Gastrocnemius medialis (tissue), 4 donors: ENCODE measurements at places on chromosomes 1 and 21. TPM values are rescaled to one million over a fixed set of nuclear protein-coding genes. Genes with fewer than 3 reads are reported as not detected.

DNA sequence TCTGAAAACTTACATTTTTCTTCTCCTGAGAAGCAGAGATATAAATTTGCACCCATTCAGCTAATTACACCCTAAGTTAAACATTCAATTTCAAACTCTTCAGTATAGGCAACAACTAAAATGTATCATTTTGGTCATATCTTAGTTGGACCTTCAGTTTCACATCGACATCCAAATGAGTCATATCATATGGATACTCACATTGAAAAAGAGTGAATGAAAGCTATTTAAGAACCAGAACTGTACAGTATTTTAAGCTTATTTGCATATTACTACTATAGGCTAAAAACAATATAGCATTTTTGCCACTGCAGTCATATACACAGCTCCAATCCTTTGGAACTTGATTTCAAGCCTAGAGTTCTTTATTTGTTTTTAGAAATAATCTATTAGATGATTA lies 33.6 kb downstream of the USP25 start:
- peaks cover 79% of the 10 kb centered on the region for H3K4me1 ChIP-seq
- H3K27ac ChIP-seq, result no peak overlapping the region
- DNase-seq, result no peak
- no peaks in the 10 kb centered on the region for H3K36me3 ChIP-seq
- H3K4me3 ChIP-seq, result no peak overlapping the region

DNA sequence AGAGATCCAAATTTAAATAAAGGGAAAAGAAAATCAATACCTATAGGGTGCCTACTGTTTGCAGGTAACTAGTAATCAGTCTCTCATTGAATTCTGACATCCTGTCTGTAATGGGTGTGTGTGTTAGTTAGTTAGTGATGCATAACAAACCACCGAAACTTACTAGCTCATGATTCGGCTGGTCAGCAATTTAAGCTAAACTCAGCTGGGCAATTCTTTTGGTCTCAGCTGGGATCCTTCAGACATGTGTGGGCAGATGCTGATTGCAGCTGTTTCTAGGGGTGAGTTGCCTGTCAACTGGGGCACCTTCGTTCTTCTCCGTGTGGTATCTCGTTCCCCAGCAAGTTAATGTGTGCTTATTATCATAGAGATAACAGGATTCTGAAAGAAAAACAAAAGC lies 40.2 kb upstream of the ZNF124 start:
- peaks cover 18% of the 10 kb centered on the region for H3K4me1 ChIP-seq
- H3K4me3 ChIP-seq, result no peak overlapping the region
- no peaks in the 10 kb centered on the region for H3K27me3 ChIP-seq
- no peaks in the 10 kb centered on the region for H3K36me3 ChIP-seq
- DNase-seq, result no peak
- no peak overlapping the region for H3K27ac ChIP-seq

DNA sequence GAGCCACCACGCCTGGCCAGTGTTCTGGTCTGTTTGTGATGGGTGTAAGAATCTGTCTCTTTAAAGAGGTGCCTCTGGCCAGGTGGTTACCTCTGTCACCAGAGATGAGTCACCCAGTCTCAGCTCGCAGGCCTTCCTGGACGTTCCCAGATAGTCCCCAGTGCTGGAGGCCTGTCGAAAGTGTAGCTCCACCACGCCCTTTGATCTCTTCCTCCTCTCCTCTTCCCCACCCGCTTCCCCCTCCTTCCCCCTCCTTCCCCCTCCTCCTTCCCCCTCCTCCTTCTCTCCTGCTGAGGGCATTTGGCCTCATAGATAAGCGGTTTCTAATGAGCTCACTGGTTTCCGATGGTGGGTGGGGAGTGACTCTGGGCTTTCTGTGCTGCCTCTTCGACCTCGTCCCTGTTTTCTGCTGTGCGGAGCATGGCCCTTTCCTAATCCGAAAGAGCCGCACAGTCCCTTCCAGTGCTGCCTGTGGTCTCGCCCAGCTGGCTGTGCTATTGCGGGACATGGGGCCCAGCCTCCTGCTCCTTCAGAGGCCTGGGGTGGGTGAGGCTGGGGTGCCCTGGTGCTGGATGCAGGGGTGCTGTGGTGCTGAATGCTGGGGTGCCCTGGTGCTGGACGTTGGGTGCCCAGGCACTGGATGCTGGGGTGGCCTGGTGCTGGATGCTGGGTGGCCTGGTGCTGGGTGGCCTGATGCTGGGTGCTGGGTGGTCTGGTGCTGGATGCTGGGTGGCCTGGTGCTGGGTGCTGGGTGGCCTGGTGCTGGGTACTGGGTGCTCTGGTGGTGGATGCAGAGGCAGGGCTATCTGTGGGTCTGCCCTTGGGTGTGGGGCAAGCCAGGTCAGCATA lies 19.2 kb downstream of the AGPAT3 start:
- peak overlapping the region; percentile 38 for H3K27ac ChIP-seq
- H3K27me3 ChIP-seq, result no peaks in the 10 kb centered on the region
- DNase-seq, result no peak

DNA sequence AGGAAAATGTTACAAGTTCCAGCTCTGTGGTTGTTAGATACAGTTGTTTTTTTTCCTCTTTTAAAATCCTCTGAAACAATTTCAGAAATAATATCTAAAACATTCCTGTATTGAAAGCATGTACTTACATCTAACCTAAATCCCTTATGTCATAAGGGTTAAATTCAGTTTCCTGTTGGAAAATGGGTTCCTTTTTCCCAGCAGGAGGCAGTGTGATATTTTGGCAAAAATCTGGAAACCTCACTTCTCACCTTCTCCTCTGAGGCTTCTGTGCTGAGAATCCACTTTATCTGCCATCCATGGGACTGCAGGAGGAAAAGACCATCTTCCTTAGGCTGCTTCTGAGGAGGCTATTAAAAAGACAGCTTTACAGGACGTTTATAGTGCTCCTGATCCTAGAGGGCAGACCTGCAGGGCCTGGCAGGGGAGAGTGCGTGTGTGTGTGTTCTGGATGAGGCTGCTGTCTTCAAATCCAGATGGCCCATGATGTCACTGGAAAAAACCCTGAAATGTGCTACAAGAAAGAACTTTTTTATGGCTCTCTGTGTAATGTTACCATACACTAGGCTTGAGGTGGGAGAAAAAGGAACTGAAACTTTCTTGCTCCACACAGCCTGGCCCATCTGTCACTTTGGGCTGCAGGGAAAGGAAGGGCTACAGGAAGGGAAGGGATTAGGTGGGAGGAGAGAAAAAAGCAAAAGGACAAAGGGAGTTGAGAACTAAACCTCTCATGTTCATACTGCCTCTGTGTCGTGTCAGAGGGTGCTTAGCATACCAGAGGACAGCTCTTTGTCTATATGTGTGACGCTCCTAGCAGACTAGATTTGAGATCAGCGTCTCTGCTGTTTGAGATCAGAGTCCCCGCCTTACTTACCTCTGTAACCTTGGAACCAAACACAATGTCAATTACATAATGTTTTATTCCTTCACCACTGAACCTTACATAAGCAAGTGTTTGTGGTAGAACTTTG lies 379.2 kb upstream of the SPAG17 start:
- H3K4me3 ChIP-seq, result no peak overlapping the region
- no peaks in the 10 kb centered on the region for H3K27me3 ChIP-seq
- DNase-seq, result no peak

- H3K4me1 ChIP-seq, result peaks cover 25% of the 10 kb centered on the region
- H3K27ac ChIP-seq, result no peak overlapping the region
- H3K27me3 ChIP-seq, result no peaks in the 10 kb centered on the region
- H3K4me3 ChIP-seq, result no peak overlapping the region
- no peaks in the 10 kb centered on the region for H3K36me3 ChIP-seq
Observed at GRCh38 chr1:61011561-61012263, 70.6 kb upstream of the NFIA start.

GRCh38 chr1:177017287-177017852 lies 147.1 kb downstream of the ASTN1 start:
- no peak overlapping the region for H3K4me3 ChIP-seq
- no peak for DNase-seq
- H3K4me1 ChIP-seq, result no peaks in the 10 kb centered on the region
- no peak overlapping the region for H3K27ac ChIP-seq
- H3K36me3 ChIP-seq, result no peaks in the 10 kb centered on the region

OR2T33 gene
- not detected for total RNA-seq

CNST gene
- 105 TPM for total RNA-seq

TESK2 gene
- 4.5 TPM for total RNA-seq

GRCh38 chr1:163410073-163410999 lies 88.6 kb downstream of the NUF2 start:
- DNase-seq, result no peak
- H3K4me3 ChIP-seq, result no peak overlapping the region
- H3K27me3 ChIP-seq, result no peaks in the 10 kb centered on the region

DNA sequence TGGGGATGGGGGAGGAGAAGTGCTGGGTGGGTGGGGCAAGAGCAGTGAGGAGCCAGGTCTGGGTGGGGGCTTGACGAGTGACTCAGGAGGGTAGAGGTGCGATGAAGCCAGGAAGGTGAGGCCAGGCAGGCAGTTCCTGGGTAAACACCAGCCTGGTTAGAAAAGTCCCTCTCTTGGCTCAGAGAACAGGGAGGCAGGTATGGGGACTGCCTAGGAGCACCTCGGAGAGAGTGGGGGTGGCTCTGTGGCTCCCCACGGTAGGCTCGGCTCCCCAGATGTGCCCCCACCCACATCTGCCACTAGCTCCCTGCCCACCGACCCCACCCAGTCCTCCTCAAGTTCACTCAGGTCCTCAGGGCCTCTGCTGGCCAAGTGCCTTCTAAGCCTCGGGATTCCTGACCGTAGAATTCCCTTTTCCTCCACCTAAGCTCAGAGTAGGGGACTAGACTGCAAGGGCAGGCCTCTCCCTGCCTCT lies 1.2 kb downstream of the HSPG2 start:
- H3K4me1 ChIP-seq, result peaks cover 79% of the 10 kb centered on the region
- no peak for DNase-seq
- H3K27ac ChIP-seq, result peak overlapping the region; percentile 89
- H3K27me3 ChIP-seq, result no peaks in the 10 kb centered on the region
- H3K4me3 ChIP-seq, result peak overlapping the region; percentile 45

PHACTR4 gene
- total RNA-seq, result 9.1 TPM

- no peaks in the 10 kb centered on the region for H3K4me1 ChIP-seq
- peaks cover 14% of the 10 kb centered on the region for H3K27me3 ChIP-seq
- DNase-seq, result no peak
Observed at GRCh38 chr1:236147521-236148469, 5.5 kb downstream of the GPR137B start.

DNA sequence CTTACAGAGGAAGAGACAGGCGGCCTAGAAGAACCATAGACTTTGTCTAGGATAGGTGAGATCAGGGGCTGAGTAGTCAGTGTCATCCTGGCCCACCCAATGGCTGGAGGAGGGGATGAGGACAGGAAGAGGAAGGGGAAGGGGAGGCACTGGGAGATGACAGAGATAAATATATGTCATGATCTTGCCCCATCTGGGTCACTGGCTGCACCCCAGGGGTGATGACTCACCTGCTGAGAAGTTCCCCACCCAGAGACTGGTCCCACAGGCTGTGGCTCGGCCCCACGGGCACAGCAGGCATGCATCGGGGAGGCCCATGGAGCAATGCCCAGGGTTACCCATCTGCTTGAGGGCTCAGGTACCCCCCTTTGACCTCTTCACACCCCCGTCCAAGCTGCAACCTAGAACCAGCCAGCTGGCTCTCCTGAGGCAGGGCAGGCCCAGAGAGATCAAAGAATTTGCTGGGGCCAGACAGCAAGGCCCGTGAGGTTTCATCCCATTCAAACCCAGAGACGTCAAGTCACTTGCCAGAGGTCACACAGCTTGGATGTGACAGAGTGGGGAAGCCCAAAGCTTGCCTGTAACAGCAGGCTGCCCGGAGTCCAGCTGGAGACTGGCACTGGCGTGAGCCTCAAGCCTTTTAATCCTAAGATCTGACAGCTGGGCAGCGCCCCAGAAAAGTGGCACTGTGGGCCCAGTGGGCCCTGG lies 34.7 kb upstream of the CASZ1 start:
- H3K27ac ChIP-seq, result no peak overlapping the region
- DNase-seq, result no peak
- H3K4me3 ChIP-seq, result no peak overlapping the region
- peaks cover 28% of the 10 kb centered on the region for H3K4me1 ChIP-seq

NUDC gene
- total RNA-seq, result 70.7 TPM

GRCh38 chr1:159205225-159205624 lies 550 bp downstream of the ACKR1 start:
- H3K4me1 ChIP-seq, result no peaks in the 10 kb centered on the region
- H3K4me3 ChIP-seq, result no peak overlapping the region
- no peak for DNase-seq

GRCh38 chr1:161069731-161070270 lies at the start of gene ARHGAP30:
Gene ARHGAP30, minus strand, starts transcription at chr1:161069891. Its CDS starts 267 bp downstream, at chr1:161069624.
- H3K27me3 ChIP-seq, result peaks cover 7% of the 10 kb centered on the region
- H3K4me1 ChIP-seq, result no peaks in the 10 kb centered on the region
- no peaks in the 10 kb centered on the region for H3K36me3 ChIP-seq
- H3K4me3 ChIP-seq, result peak within 1 kb of the TSS; percentile 41
- H3K27ac ChIP-seq, result no peak within 1 kb of the TSS

DNA sequence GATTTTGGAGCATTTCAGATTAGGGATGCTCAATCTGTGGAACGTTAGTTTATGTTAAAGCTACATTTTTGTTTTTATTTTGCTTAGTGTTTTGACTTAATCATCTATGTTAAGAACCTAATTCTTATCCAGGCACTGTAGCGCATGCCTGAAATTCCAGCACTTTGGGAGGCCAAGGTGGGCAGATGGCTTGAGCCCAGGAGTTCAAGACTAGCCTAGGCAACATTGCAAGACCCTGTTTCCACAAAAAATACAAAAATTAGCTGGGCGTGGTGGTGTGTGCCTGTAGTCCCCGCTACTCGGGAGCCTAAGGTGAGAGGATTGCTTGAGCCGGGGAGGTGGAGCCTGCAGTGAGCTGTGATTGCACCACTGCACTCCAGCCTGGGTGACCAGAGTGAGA lies 23.4 kb downstream of the FNBP1L start:
- DNase-seq, result no peak
- no peak overlapping the region for H3K4me3 ChIP-seq
- no peaks in the 10 kb centered on the region for H3K36me3 ChIP-seq

- no peaks in the 10 kb centered on the region for H3K4me1 ChIP-seq
- no peak overlapping the region for H3K27ac ChIP-seq
- no peak for DNase-seq
- no peaks in the 10 kb centered on the region for H3K36me3 ChIP-seq
- H3K27me3 ChIP-seq, result no peaks in the 10 kb centered on the region
Observed at GRCh38 chr1:203911806-203912205, 50.4 kb downstream of the SNRPE start.

- H3K4me1 ChIP-seq, result no peaks in the 10 kb centered on the region
- no peaks in the 10 kb centered on the region for H3K27me3 ChIP-seq
- H3K4me3 ChIP-seq, result no peak overlapping the region
- H3K36me3 ChIP-seq, result no peaks in the 10 kb centered on the region
- DNase-seq, result no peak
Observed at GRCh38 chr1:193629875-193630274, 443.5 kb upstream of the B3GALT2 start.

PAQR7 gene
- total RNA-seq, result 2.5 TPM

GRCh38 chr1:228900099-228900885 lies 165.0 kb downstream of the RHOU start:
- H3K27me3 ChIP-seq, result no peaks in the 10 kb centered on the region
- no peak overlapping the region for H3K4me3 ChIP-seq
- H3K4me1 ChIP-seq, result peaks cover 10% of the 10 kb centered on the region
